ENCODE measurements at places on chromosomes 1 and 21. TPM values are rescaled to one million over a fixed set of nuclear protein-coding genes. Genes with fewer than 3 reads are reported as not detected.

Gene AHCTF1
- 15.3 TPM for total RNA-seq

Gene MIXL1
- total RNA-seq: 0.27 TPM

Gene CYP4A11
- not detected for total RNA-seq

Gene SUCO
- total RNA-seq: 27.4 TPM

Gene KIF26B
- 1.1 TPM for total RNA-seq

Gene OR2T29
- not detected for total RNA-seq

Gene LORICRIN
- not detected for total RNA-seq

Gene FMO3
- 1.2 TPM for total RNA-seq

Gene UTS2
- not detected for total RNA-seq

Gene LCE1D
- total RNA-seq: not detected

Gene LCE1F
- not detected for total RNA-seq

Gene SPRR1B
- not detected for total RNA-seq

GRCh38 chr21:39181205-39181818 lies 1.9 kb downstream of the PSMG1 start:
- no peak for DNase-seq

DNA sequence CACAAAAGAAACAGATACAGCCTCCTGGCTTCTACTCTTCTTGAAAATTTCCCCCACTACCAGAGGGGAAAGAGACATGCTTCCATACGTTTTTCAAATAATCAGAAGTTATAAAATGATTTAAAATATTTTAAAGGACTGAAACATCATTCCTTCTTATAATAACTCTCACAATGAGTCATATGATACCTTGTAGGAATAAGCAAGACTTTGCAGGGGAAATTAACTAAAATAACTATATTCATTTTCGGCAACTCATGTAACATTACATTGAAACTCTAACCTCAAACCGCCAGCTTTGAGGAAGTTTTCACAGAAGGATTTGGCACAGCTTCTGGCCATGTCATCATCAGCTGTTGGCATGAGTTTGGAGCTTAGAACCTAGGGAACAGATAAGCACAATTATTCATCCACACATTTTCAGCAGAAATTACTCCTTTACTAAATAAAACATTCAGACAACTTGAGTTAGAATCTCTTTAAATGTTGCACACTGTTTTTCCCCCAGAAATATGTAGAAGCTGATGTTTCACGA lies 85.9 kb downstream of the USP24 start:
- DNase-seq: no peak

- DNase-seq: no peak
Measured at GRCh38 chr1:193368302-193368701, 181.9 kb upstream of the B3GALT2 start.

- no peak for DNase-seq
Measured at GRCh38 chr1:54570161-54570560, 22.1 kb downstream of the ACOT11 start.

DNA sequence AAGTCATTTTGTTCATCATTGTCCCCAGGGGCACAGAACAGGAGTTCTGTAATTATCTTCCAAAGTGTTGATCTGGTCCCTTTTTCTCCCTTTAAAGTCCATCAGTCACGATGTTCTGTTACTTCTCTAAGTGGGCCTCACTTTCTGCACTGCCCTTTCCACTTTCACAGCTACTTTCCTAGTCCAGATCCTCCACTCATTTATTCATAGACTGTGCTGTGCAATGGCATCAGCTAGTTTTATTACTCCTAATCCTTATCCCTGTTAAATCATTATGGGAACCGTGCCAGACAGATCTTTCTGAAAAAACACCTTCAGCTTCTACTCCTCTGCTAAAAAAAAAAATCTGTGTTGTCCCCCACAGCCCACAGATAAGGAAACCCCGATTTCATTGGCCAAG lies 64.0 kb upstream of the BCL10 start:
- DNase-seq: no peak

- DNase-seq: no peak
Measured at GRCh38 chr1:51000651-51001050, 30.6 kb downstream of the CDKN2C start.

DNA sequence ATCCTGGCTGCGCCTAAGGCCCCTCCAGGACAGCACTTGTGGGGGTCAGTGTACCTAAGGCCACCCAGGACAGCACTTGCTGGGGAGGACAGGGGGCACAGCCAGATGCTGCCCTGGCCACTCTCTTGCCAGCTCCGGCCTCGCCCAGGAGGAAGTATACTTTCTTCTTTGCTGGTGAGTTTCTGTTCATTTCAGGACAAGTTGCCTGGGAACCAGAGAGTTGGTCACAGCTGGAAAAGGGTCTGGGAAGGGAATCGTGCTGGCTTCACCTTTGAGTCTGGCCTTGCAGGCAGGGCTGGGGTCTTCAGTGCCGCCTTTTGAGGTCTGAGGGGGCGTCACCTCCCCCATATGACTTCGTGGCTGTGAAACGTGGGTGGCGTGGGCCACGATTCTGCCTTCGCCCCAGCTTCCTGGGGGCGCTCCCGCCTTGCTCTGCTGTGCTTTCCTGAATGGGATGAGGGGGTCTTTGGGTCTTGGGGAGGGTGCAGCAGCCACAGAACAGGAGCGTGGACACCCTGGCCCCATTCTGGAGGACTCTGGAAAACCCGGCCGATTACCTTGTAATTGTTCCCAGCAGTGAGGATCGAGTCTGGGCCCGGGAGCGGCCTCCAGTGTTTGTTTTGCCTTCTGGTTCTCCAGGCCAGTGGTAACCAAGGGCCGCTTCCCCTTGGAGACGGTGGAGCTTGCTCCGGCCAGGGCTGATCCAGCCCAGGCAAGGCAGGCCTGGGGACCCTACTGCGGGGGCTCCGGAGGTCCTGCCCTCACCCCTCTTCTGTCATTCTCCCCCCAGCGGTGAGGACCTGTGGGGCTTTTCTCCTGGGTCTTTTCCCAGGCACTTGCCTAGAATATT lies 45.9 kb downstream of the SPSB1 start:
- DNase-seq: no peak

- no peak for DNase-seq
Measured at GRCh38 chr1:75559800-75560199, 51.1 kb downstream of the SLC44A5 start.

GRCh38 chr1:8679395-8679800 lies 138.0 kb downstream of the RERE start:
- no peak for DNase-seq

DNA sequence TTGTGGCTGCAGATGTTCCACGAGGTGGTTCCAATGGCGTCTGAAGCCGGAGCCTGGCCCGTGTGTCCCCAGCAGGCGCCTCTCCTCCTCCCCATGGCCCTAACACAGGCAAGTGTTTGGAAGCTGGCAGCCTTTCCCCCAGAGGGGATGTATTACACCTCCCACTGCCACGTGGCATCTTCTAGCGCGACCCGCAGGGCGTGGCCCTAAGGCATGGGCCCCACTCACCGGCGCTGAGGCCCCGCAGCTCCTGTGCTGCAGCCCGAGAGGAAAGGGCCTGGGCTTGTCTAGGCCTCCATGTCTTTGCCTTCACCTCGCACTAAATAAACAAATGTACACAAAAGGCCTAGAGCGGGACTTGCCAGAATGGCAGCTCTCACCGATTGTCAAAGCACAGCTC lies 37.9 kb downstream of the SLC66A1 start:
- DNase-seq: no peak

DNA sequence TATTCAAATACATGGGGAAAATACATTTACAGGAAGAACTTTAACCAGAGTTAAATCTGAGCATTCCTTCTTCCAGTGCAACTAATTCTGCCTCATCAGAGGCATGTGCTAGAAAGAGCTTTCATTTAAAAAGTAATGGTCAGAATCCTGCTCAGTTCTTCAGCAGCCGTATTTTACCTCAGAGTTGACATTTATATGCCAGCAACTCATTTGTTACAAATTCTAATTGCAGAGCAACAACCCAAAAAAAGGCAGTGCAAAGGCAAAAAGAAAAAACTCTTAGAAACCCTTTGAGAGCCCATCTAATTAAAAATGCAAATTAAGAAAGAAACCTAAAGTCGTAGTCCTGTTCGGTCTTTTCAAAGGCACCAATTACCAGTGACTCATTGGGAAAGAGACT lies 392.5 kb downstream of the PBX1 start:
- no peak for DNase-seq

DNA sequence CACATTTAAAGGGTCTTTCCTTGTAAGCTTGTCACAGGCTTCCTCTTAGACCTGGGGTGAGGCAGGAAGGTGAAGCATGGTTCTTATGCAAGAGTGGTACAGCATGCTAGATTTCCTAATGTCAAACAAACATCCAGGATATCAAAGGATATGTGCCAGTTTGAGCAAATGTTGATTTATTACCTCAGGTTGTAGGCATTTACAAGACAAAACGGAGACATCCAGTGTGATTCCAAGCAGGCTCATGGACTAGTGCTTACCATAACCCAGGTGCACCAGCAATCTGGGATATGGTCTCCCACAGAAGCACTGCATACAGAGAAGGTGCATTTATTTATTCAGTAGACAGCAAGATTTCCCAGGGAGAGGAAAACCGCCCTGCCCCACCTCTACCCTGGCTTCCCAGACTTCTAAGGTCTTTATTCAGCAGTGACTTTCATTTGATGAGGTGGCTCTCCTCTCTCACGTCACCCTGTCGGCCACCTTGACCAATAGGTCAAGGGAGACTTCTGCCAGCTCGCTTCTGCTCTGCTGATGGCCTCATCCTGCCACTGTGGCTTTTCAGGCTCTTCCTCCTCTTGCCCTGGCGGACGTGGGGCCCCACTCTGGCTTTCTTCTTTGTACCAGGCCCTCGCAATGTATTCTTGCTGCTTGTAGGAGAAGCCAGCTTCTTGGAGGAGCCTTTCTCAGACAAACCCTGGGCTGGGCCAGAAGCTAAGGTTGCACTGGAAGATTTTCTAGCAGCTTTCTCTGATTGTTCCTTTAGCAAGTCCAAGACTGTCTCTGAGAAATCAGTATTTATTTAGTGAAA lies 25.6 kb downstream of the HHIPL2 start:
- no peak for DNase-seq

DNA sequence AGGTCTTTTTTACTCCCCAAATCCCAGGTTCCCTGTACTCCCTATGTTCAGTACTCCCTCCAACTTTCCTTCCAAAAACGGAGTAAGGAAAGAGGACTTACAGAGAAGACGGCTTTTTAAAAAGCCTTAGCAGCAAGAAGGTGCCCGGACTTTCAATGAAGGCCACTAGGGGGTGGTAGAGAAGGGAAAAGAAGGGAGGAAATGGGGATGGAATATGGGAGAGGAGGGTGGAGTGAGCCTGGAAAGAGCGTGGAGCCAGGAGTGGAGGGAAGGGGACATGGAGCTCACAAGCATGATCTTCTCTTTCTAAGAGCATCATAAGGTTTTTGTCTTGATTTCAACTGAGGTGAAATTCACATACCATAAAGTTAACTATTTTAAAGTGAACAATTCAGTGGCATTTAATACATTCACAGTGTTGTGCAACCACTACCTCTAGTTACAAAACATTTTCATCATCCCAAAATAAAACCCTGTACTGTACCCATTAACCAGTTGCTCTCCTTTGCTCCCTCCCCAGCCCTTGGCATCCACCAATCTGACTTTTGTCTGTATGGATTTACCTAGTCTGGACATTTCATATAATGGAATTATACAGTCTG lies 129.9 kb downstream of the ZNF281 start:
- no peak for DNase-seq
